ENCODE measurements at places on chromosomes 3 and 15. TPM values are rescaled to one million over a fixed set of nuclear protein-coding genes. Genes with fewer than 3 reads are reported as not detected.

DNA sequence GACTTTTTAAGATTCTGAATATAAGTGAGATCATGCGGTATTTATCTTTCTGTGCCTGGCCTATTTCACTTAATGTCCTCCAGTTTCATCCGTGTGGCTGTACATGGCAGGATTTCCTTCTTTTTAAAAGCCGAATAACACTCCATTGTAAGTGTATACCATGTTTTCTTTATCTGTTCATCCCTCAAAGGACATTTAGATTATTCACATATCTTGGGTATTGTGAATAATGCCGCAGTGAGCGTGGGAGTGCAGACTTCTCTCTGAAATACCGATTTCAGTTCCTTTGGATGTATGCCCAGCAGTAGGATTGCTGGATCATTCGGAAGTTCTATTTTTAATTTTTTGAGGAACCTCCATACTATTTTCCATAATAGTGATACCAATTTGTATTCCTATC lies 136.1 kb downstream of the APBA2 start:
- no peak for DNase-seq
- no peaks in the 10 kb centered on the region for H3K27me3 ChIP-seq
- no peak overlapping the region for H3K4me3 ChIP-seq
- H3K27ac ChIP-seq: no peak overlapping the region
- H3K36me3 ChIP-seq: no peaks in the 10 kb centered on the region

- no peaks in the 10 kb centered on the region for H3K4me1 ChIP-seq
- H3K27ac ChIP-seq: peak overlapping the region; percentile 42
- no peak for DNase-seq
Observed at GRCh38 chr3:152198665-152199064, 70.1 kb upstream of the MBNL1 start.

- DNase-seq: no peak
- no peaks in the 10 kb centered on the region for H3K4me1 ChIP-seq
- H3K27ac ChIP-seq: no peak overlapping the region
- no peaks in the 10 kb centered on the region for H3K36me3 ChIP-seq
- H3K27me3 ChIP-seq: no peaks in the 10 kb centered on the region
Observed at GRCh38 chr3:190142041-190142440, 21.3 kb upstream of the P3H2 start.

DNA sequence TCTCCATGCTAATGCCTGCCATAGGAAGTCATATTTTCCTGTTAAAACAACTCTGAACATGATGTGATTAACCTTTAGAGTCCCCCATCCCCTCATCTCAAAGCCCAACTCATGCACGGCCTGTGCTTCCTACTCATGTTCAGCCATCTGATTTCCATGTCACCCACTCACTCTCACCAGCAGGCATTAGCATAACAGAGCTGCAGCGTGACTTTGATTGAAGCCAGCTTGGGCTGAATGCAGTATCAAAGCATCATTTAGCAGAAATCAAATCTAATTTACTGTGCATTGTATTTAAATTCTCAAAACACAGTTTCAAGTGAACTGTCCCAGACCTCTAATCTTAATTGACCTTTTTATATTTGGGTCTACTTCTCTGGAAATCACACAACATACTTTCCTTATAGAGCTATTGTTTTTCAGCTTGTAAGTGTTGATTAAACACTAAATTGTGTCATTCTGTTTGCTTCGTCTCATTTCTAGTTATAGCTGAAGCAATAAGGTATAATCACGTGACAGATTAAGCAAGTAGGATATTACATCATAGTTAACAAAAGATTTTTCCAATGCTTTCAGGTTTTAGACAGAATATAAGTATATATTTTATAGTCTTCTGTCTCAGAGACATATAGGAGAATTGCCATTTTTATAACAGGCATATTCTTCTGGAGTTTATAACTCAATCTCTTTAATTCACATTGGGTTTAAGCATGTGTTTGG lies 501.5 kb downstream of the ROBO2 start:
- no peaks in the 10 kb centered on the region for H3K36me3 ChIP-seq

DNA sequence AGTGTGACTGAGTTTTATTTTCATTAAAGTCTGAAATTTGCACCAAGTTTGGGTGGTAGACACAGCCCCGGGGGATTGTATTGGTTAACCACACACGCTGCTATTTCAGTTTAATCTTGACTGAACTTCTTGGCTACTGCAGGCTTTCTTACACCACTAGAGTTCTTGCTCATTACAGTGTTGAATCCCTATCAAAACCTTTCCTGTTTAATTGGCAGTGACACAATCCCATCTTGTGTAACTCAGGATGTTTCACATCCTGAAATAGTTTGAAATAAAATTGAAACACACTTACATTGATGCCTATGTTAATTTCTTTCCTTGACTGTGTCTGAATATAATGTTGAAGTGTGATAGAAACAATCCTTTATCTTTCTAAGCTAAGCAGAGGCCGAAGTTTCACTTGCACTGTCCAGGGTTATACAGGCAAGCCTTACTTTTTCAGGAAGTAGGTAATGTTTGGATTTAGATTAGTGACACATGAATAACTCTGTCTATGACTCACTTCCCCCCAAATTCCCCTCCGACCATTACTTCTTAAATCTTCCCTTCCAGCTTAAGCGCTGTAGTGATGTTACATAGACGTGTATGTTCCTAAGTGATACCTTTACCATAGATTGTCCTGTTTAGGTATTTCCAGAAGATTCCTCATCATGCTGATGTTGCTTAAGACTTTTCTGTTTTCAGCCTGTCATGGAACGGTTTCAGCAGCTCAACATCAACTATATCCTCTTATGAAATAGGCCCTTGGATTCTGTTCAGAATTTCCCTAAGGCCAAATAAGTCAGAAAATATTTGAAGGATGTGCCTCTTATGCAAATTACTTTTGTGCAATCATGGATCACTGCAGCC lies 16.8 kb downstream of the ATG7 start:
- H3K36me3 ChIP-seq: no peaks in the 10 kb centered on the region
- DNase-seq: no peak
- peak overlapping the region; percentile 72 for H3K27ac ChIP-seq
- H3K4me1 ChIP-seq: peaks cover 54% of the 10 kb centered on the region
- no peaks in the 10 kb centered on the region for H3K27me3 ChIP-seq
- H3K4me3 ChIP-seq: no peak overlapping the region

DNA sequence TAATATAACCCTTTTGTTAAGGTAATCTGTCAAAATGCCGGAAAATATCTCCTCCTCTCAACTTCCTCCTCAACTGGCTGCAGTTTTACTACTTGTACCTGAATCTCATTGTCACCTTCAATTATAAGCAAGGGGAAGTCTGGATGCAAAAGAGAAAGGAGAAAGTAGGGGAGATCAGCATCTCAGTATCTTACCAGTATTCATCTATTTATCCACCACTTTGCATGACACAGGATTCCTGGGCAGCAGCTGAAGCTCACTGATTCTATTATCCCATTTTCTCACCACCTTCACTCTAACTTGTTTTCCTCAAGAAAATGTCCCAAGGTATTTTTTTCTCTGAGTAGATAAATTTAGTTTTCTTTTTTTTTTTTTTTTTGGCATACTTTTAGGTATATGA lies 440.5 kb upstream of the CBLB start:
- no peaks in the 10 kb centered on the region for H3K4me1 ChIP-seq
- no peak overlapping the region for H3K27ac ChIP-seq
- DNase-seq: no peak
- H3K36me3 ChIP-seq: no peaks in the 10 kb centered on the region
- H3K4me3 ChIP-seq: no peak overlapping the region
- no peaks in the 10 kb centered on the region for H3K27me3 ChIP-seq

GRCh38 chr3:34260271-34261000 lies 462.0 kb downstream of the PDCD6IP start:
- H3K4me3 ChIP-seq: no peak overlapping the region
- no peaks in the 10 kb centered on the region for H3K4me1 ChIP-seq
- DNase-seq: peak; percentile 62
- no peaks in the 10 kb centered on the region for H3K36me3 ChIP-seq

DNA sequence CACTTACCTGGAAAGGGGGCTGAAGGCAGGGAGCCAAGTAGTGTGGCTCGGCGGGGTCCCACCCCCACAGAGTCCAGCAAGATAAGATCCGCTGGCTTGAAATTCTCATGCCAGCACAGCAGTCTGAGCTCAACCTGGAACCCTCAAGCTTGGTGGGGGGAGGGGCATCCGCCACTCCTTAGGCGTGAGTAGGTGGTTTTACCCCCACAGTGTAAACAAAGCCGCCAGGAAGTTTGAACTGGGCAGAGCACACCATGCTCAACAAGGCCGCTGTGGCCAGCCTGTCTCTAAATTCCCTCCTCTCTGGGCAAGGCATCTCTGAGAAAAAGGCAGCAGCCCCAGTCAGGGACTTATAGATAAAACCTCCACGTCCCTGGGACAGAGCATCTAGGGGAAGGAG lies 156.3 kb downstream of the KBTBD8 start:
- no peak overlapping the region for H3K27ac ChIP-seq
- H3K4me3 ChIP-seq: no peak overlapping the region
- no peaks in the 10 kb centered on the region for H3K27me3 ChIP-seq
- H3K4me1 ChIP-seq: no peaks in the 10 kb centered on the region

DNA sequence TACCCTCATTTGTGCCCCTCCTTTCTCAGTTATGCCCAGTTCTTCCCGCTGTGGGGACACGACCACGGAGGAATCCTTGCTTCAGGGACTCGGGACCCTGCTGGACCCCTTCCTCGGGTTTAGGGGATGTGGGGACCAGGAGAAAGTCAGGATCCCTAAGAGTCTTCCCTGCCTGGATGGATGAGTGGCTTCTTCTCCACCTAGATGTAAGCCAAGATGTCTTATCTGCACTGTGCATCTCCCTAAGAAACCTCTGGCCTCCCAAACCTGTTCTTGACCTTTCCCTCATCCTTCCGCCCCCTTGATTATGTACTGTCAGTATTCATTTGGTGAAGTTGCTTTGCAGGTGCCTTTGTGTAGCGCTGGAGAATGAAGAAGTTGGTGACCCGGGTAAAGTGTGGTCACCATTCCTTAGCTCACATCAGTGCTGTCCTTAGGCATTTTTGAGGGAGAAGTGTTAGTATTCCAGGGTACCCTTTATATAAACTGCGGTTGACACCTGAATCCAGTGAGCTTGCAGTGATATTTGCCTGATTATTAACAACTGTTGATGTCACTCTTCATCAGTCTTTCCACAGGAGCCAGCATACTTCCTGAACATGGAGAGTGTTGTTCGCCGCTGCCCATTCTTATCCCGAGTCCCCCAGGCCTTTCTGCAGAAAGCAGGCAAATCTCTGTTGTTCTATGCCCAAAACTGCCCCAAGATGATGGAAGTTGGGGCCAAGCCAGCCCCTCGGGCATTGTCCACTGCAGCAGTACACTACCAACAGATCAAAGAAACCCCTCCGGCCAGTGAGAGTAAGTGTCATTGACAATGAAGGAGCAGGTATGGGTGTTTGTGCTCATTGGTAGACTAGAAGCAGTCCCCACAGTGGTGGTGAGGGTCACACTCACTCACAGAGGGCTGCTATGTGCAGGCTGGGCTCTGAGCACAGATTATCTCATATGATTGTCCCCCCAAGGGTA lies 966 bp downstream of the ALAS1 start:
- H3K27me3 ChIP-seq: no peaks in the 10 kb centered on the region
- peak overlapping the region; percentile 93 for H3K27ac ChIP-seq
- H3K36me3 ChIP-seq: peaks cover 29% of the 10 kb centered on the region
- peak overlapping the region; percentile 99 for H3K4me3 ChIP-seq
- DNase-seq: no peak

DNA sequence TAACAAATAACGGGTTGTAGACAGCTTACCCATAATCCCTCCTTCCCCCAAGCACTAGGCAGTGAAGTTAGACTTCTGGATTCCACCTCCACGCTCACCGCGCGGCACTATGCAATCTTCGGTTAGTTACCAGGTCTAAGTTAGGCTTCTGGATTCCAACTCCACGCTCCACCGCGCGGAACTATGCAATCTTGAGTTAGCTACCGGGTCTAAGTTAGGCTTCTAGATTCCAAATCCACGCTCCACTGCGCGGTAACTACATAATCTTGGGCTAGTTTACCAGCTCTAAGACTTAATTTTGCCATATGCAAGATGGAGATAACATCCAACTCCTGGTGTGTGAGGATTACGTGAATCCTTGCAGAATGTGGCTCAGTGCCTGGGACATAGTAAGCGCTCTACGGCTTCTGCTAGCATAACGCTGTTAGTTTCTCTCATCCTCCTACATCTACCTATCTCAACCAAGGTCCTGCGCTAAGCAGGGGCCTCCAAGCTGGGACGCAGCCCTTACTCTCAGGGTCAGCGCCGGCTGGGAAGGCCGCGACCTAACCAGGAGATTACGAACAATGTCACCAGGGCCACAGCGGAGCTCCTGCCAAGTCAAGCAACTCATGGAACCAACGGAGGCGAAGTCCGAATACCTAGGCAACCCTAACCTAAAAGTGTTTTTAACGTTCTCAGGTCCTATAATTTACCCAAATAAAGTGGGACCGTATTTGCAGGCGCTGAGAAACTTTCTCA lies 497 bp upstream of the RPLP1 start:
- H3K4me1 ChIP-seq: peaks cover 35% of the 10 kb centered on the region
- H3K27me3 ChIP-seq: no peaks in the 10 kb centered on the region
- H3K27ac ChIP-seq: peak overlapping the region; percentile 95
- DNase-seq: no peak
- H3K4me3 ChIP-seq: peak overlapping the region; percentile 80
- peaks cover 33% of the 10 kb centered on the region for H3K36me3 ChIP-seq

DNA sequence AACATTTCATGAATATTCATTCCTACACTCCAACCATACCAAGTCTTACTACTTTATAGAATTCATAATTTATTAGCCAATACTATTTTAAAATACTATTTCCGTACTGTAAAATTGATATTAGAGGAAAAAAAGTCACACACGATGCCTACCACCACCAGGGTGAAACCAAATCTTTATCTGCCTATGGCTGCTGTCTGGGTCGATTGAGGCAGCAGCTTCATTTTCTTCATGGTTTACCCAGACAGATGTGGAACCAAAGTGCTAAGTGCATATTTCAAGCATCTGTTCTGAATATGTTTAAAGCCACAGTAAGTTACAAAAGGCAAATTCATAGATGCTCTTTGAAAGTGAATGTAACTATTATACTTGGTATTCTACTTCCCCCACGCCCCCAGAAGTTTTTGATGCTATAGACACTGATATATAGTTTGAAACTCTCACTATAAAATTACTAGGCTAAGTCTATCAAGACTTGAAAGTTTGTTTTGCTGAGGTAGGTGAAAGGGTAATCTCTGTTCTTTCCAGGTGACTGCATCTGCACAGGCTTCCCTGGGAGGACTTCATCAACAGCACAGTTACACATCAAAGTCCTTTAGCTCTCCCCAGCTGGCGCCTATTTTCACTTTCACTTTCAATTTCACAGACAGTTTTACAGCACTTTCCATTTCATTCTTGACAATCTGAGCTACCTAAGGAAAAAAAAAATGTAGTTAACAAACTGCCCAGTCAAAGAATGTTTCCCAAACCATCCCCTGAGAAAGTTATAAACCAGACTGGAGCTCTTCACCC lies 113.9 kb downstream of the POLQ start:
- H3K4me1 ChIP-seq: no peaks in the 10 kb centered on the region
- H3K4me3 ChIP-seq: peak overlapping the region; percentile 8
- H3K36me3 ChIP-seq: no peaks in the 10 kb centered on the region
- no peak for DNase-seq
- no peaks in the 10 kb centered on the region for H3K27me3 ChIP-seq

GRCh38 chr3:66800941-66801545 lies 197.1 kb upstream of the KBTBD8 start:
- no peaks in the 10 kb centered on the region for H3K36me3 ChIP-seq
- no peak for DNase-seq
- no peak overlapping the region for H3K27ac ChIP-seq
- H3K27me3 ChIP-seq: no peaks in the 10 kb centered on the region
- H3K4me3 ChIP-seq: no peak overlapping the region

- no peak overlapping the region for H3K27ac ChIP-seq
- H3K27me3 ChIP-seq: no peaks in the 10 kb centered on the region
- no peak overlapping the region for H3K4me3 ChIP-seq
- H3K4me1 ChIP-seq: no peaks in the 10 kb centered on the region
Observed at GRCh38 chr15:19944261-19944888, 597.2 kb downstream of the GOLGA6L6 start.

Gene DET1
- total RNA-seq: 8.7 TPM

Gene SLC6A1
- 4.1 TPM for total RNA-seq

Gene EFHB
- total RNA-seq: not detected

Gene C3orf49
- total RNA-seq: not detected

Gene PLA2G4D
- total RNA-seq: not detected

All from right atrium auricular region (tissue), 2 donors.